Activated CD4-positive, alpha-beta memory T cell treated with anti-CD3 and anti-CD28 coated beads, Interleukin-2, amount 10 ng/mL, durations not matched to agents 7 days and 5 days (primary cell): ENCODE measurements at places on chromosomes 6 and 20.

- H3K27ac ChIP-seq: peak overlapping the region; percentile 96
- H3K27me3 ChIP-seq: no peaks in the 10 kb centered on the region
- no peak overlapping the region for H3K4me3 ChIP-seq
- H3K36me3 ChIP-seq: peaks cover 42% of the 10 kb centered on the region
- H3K4me1 ChIP-seq: peaks cover 83% of the 10 kb centered on the region
- no peak for DNase-seq
Observed at GRCh38 chr6:16671302-16672289, 89.7 kb downstream of the ATXN1 start.

DNA sequence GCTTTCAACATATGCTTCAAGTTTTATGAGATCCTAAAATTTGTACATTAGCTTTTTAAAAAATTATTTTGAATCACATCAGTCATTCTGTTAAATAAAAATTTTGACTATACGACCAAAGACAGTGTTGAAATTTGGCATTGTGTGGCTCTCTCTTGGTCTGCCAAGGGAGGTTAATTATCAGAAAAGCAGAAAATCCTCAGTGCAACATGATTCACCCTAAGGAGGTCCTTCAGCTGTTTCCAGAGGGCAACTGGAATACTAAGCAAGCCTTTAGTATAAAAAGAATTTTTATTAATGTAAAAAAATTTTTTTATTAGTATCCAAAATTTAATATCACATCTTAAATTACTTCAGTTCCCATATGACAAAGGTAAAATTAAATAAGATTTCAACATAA is 23.1 kb upstream of the TMEM244 start:
- peaks cover 1% of the 10 kb centered on the region for H3K27me3 ChIP-seq
- H3K36me3 ChIP-seq: peaks cover 21% of the 10 kb centered on the region
- no peak overlapping the region for H3K4me3 ChIP-seq
- H3K4me1 ChIP-seq: peaks cover 7% of the 10 kb centered on the region
- no peak for DNase-seq

DNA sequence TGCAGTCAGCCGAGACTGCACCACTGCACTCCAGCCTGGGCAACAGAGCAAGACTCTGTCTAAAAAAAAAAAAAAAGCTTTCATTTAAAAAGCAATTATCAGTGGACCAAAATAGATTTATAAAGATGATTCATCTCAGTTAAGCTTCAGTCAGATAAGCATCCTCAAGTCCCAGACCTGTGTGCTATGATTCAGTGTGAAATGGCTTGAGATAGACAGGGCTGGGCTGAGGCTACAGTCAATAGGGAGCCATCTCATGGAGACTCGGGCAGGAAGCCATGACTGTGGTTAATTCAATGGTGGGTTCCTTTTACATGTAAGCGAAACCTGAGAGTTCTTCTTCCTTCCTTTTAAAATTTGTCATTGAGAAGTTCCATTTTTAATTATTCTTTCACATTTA is 276.0 kb downstream of the TFAP2A start:
- no peaks in the 10 kb centered on the region for H3K4me1 ChIP-seq
- no peaks in the 10 kb centered on the region for H3K36me3 ChIP-seq
- H3K27ac ChIP-seq: no peak overlapping the region
- no peak for DNase-seq
- no peak overlapping the region for H3K4me3 ChIP-seq

GRCh38 chr6:3229566-3230178 is 2.2 kb upstream of the TUBB2B start:
- peaks cover 45% of the 10 kb centered on the region for H3K4me1 ChIP-seq
- H3K27ac ChIP-seq: no peak overlapping the region
- peaks cover 84% of the 10 kb centered on the region for H3K27me3 ChIP-seq
- peak overlapping the region; percentile 1 for H3K4me3 ChIP-seq

- peak overlapping the region; percentile 44 for H3K4me3 ChIP-seq
- no peak for DNase-seq
- no peaks in the 10 kb centered on the region for H3K36me3 ChIP-seq
- no peaks in the 10 kb centered on the region for H3K4me1 ChIP-seq
- H3K27ac ChIP-seq: no peak overlapping the region
- peaks cover 15% of the 10 kb centered on the region for H3K27me3 ChIP-seq
Observed at GRCh38 chr20:29427201-29428060, 1830.0 kb upstream of the DEFB115 start.

- no peak overlapping the region for H3K27ac ChIP-seq
- peaks cover 14% of the 10 kb centered on the region for H3K4me1 ChIP-seq
- peaks cover 18% of the 10 kb centered on the region for H3K27me3 ChIP-seq
- DNase-seq: peak; percentile 32
- no peak overlapping the region for H3K4me3 ChIP-seq
- H3K36me3 ChIP-seq: no peaks in the 10 kb centered on the region
Observed at GRCh38 chr20:63850689-63851547, 10.4 kb upstream of the ABHD16B start.

DNA sequence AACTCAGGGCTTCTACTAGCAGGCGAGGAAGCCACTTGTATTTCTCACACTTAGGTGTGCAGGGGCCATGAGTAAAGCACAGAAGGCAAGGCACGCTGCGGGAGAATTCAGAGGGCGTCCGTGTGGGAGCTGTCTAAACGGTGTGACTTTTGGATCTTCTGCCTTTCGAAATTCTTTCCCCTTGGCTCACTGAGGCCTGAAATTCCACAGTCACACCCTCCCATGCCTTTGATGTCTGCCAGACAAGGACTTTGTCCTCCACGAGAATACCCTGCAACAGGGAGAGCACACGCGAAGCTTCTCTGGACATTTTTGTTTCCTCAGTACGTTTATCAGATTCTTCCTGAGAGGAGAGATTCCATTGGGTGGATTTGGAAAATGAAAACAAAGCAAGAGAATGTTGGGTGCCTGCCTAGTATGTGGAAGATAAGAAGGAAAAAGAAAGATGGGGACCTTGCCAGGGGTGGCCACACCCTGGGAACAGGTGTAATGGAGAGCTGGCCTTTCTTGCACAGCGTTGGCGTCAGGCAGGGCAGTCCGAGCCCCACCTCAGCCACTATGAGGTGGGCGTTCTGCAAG is 235.7 kb downstream of the MYLK4 start:
- peaks cover 25% of the 10 kb centered on the region for H3K27me3 ChIP-seq
- no peaks in the 10 kb centered on the region for H3K36me3 ChIP-seq
- no peak overlapping the region for H3K27ac ChIP-seq
- DNase-seq: no peak
- H3K4me1 ChIP-seq: no peaks in the 10 kb centered on the region
